ENCODE measurements at places on chromosomes 4 and X.

GRCh38 chr4:71630803-71631202 lies 153.1 kb downstream of the GC start:
- DNase-seq: no peak

GRCh38 chrX:148541584-148541940 lies 41.1 kb downstream of the AFF2 start:
- DNase-seq: no peak

- no peak for DNase-seq
Observed at GRCh38 chr4:123218981-123219380, 177.6 kb upstream of the SPRY1 start.

GRCh38 chr4:162560073-162560472 lies 396.3 kb upstream of the FSTL5 start:
- no peak for DNase-seq

DNA sequence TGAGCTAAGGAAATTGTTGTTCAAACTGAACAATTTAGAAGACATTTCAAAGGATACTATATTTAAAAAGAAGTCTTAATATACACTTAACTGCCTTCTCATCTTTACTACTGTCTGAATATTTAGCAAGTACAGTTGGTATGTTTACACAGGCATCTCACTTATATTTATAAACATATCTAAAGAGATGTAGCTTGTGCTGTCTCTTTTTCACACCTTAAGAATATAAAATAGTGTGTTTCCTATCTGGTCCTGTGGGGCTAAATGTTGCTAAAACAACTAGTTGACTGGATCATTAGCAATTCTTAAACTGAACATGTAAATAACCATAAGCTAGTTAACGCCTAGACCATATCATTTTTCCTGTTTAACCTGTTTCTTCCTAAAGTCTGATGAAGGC lies 336.3 kb downstream of the PPP3CA start:
- no peak for DNase-seq

DNA sequence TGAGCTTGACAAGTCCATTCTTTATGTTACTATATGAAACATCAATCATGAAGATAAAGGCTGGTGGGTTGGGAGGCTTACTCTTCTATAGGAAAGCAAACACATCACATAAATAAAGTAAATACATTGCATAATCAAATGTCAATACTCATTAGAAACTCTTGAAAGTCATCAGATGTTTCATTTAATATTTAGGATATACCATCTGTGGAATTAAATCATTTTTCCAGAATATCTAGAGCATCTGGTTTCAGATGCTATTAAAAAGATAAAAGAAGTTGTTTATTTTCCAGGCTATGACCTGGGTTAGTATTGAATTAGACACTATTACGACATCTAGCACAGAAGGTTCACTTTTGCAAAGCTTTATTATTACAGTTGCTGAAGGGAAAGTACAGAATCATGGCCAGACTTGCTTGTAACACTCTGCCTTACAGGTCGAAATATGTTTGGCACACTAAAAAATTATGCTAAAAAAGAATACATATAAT lies 72.6 kb downstream of the METTL14 start:
- no peak for DNase-seq

GRCh38 chr4:7256984-7257810 lies 64.9 kb downstream of the SORCS2 start:
- DNase-seq: no peak

DNA sequence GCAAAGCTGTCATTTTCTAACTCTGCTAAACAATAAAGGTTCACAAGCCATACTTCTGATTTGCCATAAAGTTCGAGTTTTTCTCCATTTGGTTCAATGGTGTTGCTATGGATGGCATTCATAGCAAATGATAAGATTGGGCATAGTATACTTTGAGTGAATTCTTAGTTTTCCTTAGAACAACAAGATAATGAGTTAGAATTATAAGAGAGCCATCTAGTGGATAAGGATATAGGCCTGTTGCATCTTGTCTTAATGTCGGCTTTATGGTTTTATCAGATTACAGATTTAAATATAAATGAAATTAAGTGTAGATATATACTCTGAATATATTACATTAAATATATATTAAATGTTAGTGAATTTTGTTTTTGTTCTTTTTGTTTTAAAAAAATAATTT lies 644.6 kb downstream of the IL1RAPL1 start:
- no peak for DNase-seq

DNA sequence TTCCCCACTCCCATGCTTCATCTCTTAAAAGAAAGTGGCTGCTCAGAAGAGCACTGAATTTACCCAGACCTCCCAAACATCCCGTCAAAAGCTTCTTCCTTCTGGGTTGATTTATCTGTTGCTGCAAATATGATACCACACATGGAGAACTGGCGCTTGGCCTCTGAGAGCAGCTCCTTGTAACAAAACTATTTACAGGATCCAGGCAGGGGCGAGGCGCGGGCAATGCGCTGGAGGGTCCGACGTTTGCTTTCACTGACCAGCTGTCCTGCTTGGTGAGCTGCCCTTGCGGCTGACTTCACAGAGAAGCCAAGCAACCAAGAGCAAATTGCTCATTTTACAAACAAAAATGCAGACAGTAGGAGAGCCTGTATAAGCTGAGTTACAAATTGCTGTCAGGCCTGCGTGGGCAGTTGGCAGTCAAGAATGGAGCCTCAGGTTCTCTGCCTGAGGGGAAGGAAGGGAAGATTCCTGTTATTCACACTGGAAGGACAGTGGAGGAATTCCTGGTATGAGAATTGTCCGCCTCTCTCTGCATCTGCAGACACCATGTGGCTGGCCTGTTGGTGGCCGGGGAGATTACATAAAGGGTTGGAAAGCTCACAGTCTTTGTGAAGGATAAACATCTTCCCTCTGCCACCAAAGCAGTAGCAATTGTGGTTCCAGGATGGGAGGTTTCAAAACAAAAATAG lies 192.2 kb upstream of the LEF1 start:
- DNase-seq: no peak

DNA sequence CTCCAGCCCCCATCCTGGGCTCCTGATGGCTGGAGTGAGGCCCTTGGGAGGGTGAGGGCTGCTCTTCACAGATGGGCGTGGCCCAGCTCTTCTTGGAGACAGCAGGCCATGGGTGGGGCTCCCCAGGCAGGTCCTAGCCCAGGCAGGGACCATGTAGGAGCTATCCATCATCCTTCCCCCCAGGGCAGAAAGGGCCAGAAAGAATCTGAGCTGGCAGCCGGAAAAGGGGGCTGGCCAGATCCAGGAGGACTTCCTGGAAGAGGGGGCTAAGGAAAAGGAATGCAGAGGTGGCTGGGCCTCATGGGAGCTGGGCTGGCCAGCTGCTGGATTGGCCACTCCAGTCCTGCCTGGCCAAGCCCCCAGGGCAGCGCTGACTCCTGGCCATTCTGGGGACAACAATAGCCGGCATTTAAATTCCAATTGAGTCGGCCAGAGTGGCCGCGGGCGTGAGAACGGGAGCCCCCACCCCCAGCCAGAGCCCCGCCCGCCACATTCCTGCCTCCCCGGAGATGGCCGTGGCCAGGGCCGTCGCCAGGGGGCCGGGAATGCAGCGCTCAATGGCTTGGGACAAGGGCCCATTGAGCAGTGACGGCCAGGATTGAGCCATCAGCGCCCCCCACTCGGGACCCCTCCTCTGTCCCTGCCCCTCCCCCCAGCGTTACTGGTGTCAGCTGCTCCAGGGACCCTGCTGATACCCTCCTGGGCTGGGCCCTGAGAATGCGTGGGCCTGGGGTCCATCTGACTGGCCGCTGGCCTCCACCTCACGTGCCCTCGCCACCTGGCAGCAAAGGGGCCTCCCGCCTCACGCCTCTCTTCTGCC lies 15.1 kb upstream of the FGFR3 start:
- DNase-seq: no peak
